Stimulated activated CD4-positive, alpha-beta T cell treated with anti-CD3 and anti-CD28 coated beads, Interleukin-1b, Interleukin-23, amount 100 ng/mL, for 1 hour (primary cell): ENCODE measurements at places on chromosomes 1 and 21.

GRCh38 chr1:154841384-154841783, 28.7 kb downstream of the KCNN3 start:
- no peak for DNase-seq

DNA sequence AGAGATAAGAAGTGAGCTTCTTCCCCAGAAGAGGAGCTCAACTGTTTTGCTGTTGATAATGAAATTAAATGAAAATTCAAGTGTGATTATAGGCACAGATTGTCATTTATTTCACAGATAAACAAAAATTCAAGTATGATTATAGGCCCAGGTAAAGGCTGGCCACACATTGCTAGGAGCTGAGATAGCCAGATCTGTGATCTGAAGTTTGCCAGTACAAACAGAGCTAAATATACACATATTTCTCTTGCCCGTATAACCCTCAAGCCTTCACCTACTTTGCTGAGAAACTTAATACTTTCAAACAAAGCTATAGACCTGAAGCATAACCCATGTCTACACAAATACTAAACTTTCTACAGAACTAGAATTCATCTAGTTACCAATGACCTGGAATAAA, 31.3 kb upstream of the NRIP1 start:
- DNase-seq, result no peak

DNA sequence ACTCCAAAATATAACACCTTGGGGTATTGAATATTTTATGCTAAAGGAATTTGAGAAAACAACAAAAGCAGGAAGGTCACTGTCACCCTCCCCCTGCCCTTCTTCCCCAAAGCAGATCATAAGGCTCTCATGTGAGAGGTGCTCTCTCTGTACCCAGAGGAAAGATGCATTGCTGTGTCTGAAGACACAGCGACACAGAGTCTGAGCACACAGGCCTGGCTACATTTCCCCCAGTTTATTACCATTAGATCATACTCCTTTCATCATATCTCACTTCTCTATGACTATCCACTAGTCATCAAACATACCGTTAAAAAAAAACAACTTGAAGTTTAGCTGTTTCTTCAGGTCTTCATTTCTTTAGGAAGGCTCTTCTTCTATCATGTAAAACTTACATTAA, 127.1 kb downstream of the PPIAL4G start:
- no peak for DNase-seq

DNA sequence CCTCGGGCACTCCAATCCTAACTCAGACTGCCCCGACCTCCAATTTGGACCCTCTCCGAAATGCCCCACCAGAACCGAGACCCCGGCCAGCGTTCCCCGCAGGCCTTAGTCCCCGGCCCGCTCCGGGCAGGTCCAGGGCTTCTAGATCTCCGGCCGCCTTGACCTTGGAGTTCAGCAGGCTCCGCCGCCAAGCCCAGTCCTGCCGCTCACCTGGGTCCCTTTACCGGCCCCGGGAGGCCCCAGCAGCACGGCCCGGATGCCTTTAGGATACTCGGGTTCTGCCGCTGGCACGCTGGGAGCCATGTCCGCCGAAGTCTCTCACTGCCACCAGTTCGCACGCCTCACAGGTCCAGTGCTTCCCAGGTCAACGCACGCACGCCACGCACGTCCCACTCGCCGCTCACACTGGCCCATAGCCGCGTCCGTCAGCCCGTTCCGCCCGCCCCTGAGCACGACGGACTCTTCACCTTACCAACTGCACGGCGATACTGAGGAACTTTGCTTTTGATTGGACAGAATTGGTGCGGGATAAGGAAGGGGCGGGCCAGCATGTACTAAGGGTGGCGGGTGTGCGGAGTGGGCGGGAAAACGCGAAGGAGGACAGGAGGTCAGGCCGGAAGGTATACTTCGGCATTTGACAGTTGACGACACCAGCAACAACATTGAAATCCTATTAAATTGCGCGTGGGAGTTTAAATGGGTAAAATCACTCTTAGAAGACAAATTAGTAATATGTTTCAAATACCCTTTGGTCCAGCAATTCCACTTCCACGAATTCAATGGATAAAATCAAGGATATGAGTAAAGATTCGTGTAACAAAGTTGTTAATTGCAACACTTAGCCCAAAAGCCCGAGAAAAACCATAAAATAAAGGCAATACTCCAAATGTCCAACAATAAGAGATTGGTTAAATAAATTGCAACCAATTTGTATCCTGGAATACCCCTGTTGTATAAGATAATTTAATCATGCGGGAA, at the start of gene AK2:
AK2 (minus strand) TSS at position 358 of the 978 bp plus-strand sequence; CDS start at position 303, 55 bp downstream.
- DNase-seq, result peak; percentile 74

GRCh38 chr1:244183037-244183436, 132.0 kb downstream of the ZBTB18 start:
- no peak for DNase-seq

- no peak for DNase-seq
These were observed 32.4 kb downstream of the PIK3C2B start for GRCh38 chr1:204462229-204462561.

- DNase-seq, result no peak
These were observed 51.3 kb upstream of the RIPK4 start for GRCh38 chr21:41817877-41818855.

- DNase-seq, result no peak
These were observed 42.5 kb downstream of the PTPRF start for GRCh38 chr1:43573066-43573800.

GRCh38 chr1:200207711-200208126, 180.2 kb downstream of the NR5A2 start:
- DNase-seq, result no peak

DNA sequence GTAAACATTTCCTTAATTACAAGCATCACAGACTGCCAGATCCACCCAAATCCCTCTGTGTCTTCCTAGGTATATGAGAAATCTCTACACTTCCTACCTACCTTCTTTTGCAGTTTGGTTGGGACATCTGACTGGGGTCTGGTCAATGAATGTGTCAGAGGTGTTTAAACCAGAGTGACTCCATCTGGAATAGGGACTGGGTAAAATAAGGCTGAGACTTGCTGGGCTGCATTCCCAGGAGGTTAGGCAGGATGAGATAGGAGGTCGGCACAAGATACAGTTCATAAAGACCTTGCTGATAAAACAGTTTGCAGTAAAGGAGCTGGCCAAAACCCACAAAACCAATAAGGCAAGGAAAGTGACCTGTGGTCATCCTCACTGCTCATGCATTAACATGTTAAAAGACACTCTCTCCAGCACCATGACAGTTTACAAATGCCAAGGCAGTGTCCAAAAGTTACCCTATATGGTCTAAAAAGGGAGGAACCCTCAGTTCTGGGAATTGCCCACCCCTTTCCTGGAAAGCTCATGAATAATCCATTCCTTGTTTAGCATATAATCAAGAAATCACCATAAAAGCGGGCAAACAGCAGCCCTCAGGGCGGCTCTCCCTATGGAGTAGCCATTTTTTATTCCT, 87.4 kb upstream of the BACE2 start:
- DNase-seq, result no peak

GRCh38 chr1:236206548-236206947, 64.2 kb downstream of the GPR137B start:
- no peak for DNase-seq

GRCh38 chr1:167401260-167401873, 117.0 kb downstream of the CD247 start:
- DNase-seq, result peak; percentile 8

- no peak for DNase-seq
These were observed 6.7 kb downstream of the TRPM2 start for GRCh38 chr21:44360159-44360558.

GRCh38 chr1:179586107-179586823, 5.4 kb upstream of the TDRD5 start:
- no peak for DNase-seq

- no peak for DNase-seq
These were observed 16.4 kb downstream of the WNT4 start for GRCh38 chr1:22126531-22126930.

DNA sequence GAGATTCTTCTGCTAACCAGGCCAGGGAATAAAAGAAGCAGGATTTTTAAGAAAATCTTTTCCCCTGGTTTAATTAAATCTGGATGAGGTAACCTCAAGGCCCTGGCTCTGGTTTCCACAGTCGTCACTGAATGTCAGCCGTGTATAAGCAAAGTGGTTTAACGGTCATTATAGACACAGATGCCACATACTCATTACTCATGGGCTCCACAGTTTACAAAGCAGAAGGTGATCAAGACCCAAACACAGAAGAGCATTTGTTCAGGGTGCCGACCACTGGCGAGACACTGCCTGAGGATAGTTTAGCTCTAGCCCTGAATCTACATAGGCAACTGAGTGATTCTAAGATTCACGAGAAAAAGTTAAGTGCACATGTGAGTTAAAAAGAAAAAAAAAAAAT, 27.8 kb upstream of the RAP1GAP start:
- no peak for DNase-seq

DNA sequence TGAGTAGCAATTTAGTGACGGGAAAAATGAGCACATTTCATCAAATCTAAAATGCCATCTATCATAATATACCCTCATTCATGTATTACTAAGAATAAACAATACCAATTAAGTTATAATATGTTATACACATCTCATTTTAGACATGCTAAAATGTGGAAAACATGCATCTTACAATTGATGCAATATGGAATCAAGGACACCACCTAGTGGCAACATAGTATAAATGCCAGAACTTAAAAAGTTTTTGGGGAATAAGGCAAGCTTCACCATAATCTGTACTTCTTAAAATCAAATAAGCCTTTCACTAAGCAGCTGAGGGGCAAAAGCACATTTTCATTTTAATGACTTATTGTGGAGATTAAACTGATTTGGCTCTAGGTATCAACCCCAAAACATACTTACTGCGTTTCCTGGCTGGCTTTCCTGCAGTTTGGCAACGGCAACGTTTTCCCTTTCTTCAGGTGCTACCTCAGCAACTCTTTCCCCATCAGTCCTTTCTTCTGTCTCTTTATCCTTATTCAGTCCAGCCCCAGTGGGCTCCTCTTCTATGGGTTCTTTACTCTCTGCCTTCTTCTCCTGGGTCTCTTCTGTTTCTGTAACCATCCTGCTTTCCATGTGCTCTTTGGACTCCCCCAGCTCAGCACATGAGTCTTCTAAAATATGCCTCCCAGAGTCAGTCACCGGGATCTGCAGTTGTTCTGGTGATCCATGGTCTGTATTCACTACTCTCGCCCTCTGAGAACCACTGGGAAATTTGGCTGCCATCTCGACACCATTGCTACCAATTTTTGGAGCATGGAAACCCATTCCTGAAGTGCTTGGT, 11.4 kb downstream of the SDE2 start:
- DNase-seq, result no peak

- DNase-seq, result no peak
These were observed 125.2 kb downstream of the ZNF648 start for GRCh38 chr1:181936269-181936668.

- no peak for DNase-seq
These were observed at the start of gene COL18A1 for GRCh38 chr21:45404730-45405270. TSS of gene COL18A1 (plus strand) at chr21:45405165. CDS start at chr21:45405231, 66 bp downstream.

- no peak for DNase-seq
These were observed 55.7 kb downstream of the RGS4 start for GRCh38 chr1:163124812-163125211.

- DNase-seq, result no peak
These were observed 2.4 kb upstream of the CTTNBP2NL start for GRCh38 chr1:112393631-112393974.

GRCh38 chr1:97364086-97364485, 556.7 kb downstream of the DPYD start:
- DNase-seq, result no peak

GRCh38 chr21:42025376-42026081, 15.4 kb upstream of the ZBTB21 start:
- DNase-seq, result no peak

GRCh38 chr1:110765640-110766335, 91.0 kb upstream of the KCNA3 start:
- DNase-seq, result peak; percentile 14

DNA sequence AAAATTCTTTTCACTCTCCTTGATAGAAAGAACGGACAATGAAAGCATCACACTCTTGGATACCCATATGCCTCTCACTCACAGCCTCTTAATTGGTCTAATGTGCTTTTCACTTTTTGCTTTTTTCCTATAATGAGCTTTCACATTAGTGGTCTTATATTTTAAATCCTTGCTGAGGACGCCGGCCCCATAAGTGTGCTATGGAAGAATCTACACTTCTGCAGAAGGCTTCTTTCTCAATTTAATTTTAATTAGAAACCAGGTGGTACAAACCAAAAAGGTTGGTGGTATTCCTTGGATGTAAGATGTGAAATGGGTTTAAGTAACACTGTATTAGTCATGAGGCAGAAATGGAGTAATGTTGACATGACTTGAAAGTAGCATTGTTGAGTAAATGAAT, 190.6 kb upstream of the NFIA start:
- no peak for DNase-seq

DNA sequence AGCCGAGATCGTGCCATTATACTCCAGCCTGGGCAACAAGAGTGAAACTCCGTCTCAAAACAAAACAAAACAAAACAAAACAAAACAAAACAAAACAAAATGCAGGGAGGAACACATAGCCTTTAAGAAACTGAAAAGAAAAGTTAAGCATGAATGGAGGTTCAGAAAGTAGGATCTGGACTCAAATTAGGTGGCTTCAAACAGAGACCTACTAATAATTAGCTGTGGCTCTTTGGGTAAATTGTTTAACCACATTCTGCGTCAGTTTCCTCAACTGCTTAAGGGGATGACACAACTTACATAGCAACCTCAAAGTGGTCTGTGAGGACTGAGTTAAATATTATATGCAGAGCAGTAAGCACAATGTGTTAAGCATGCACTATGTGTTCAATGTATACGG, 458.2 kb downstream of the ADGRL2 start:
- no peak for DNase-seq

- no peak for DNase-seq
These were observed 16.4 kb downstream of the KNCN start for GRCh38 chr1:46535063-46535462.

DNA sequence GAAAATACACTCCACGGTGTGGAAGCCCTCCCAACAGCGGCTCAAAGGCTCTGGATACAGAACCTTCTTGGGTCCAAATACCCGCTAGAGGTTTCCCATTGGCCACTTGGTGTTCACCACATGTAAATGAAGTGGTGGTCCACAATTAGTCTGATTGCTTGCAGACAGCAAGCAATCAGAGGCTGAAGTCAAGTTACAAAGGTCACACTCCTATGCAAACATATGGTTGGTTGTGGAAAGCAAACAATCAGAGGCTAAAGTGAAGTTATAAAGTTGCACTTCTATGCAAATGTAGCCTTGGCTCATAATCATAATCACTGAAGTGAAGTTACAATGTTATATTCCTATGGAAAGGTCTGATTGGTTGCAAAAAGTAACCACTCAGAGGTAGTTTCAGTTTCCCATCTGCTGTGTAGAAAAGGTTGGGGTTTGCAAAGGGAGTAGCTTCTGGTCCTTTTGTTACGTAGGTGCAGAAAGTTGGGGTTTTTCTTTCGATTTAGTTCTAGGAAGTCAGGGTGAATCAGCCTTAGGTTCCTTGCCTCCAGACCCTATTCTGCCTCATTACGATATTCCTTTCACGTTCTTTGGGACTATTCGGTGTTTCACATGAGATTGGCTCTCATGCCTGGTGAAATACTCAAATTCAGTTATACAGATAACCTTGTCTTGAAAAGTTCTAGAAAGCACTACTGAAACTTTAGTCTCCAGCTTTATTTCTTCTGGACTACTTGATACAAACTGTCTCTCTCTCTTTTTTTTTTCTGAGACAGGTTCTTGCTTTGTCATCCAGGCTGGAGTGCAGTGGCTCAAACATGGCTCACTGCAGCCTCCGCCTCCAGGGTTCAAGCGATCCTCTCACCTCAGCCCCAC, 36.7 kb upstream of the MTF2 start:
- DNase-seq, result peak; percentile 4

- DNase-seq, result no peak
These were observed 21.4 kb upstream of the PLEKHG5 start for GRCh38 chr1:6512908-6513280.

- no peak for DNase-seq
These were observed 19.9 kb downstream of the INSRR start for GRCh38 chr1:156838972-156839371.
